ENCODE measurements at places on chromosomes 2 and 18.

DNA sequence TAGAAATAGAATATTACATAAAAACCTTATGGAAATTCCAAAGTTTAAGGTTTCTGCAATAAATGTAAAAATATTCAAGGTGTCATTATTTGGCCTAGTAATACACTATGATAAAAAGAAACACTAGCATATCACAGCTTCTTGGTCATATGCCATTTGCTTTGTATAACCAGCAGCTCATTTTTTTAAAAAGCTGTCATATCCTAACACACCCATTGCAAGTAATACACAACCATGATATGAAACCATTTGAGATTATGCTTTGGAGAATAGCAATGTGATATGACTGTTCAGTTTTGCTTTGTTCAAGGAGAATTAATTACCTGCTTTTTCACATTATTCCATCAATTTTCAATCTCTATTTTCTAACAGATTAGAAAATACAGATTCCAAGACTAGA is 149.0 kb downstream of the IKZF2 start:
- no peak for DNase-seq

DNA sequence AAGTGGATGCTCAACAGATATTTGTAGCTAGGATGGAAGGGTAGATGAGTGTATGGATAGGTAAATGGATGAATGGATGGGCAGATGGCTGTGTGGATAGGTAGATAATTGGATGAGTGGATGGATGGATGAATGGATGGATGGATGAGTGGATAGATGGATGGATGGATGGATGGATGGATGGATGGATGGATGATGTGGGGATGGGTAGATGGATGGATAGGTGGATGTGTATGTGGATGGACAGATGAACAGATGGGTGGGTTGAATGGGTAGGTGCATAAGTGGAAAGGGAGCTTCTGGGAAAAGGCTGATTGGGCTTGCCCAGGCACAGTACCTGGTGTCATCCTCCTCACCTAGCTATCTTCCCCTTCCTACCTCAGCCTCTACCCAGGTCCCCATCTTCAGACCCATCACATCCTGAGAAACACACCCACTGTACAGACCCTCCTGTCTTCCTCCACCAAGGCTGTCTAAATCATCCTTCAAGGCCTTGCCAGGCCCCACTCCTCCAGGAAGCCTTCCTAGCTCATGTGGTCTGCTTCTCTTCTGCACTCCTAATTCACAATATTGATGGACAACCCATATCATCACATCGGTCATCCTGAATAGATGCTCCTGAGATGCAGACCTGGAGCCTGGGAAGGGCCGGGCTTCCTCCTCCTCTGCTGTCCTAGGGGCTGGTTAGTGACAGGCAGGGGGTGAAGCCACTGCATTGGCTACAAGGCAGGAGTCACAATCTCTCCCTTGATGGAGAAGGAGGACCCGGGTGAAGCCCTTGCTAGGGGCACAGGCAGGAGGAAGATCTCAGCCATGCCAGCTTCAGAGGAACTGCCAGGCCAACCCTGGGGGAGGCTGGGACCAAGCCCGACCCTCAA is 49.4 kb downstream of the SMAD7 start:
- no peak for DNase-seq

- no peak for DNase-seq
Observed at GRCh38 chr2:240886023-240886565, 9.9 kb downstream of the MAB21L4 start.

DNA sequence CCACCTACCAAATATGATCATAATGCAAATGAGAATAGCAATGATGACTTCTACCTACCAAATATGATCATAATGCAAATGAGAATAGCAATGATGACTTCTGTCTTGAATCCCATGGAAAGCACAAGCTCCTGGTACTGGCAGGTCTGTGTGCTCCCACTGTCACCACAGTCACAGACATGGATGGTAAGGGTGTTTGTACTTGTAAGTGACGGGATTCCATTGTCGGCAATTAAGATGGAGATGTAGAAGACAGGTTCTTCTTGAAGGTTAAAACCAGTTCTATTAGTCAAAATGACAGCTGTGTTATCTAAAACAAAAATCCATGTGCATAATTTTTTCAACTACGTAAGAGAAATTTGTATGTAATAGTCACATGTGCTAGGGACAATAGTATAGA is 95.0 kb downstream of the CDH19 start:
- no peak for DNase-seq

GRCh38 chr2:47056374-47056773 is 98.7 kb downstream of the STPG4 start:
- DNase-seq, result peak; percentile 39

GRCh38 chr18:8762968-8763367 is 57.6 kb downstream of the MTCL1 start:
- DNase-seq, result no peak

- DNase-seq, result no peak
Observed at GRCh38 chr18:48979944-48980890, 29.5 kb upstream of the SMAD7 start.

DNA sequence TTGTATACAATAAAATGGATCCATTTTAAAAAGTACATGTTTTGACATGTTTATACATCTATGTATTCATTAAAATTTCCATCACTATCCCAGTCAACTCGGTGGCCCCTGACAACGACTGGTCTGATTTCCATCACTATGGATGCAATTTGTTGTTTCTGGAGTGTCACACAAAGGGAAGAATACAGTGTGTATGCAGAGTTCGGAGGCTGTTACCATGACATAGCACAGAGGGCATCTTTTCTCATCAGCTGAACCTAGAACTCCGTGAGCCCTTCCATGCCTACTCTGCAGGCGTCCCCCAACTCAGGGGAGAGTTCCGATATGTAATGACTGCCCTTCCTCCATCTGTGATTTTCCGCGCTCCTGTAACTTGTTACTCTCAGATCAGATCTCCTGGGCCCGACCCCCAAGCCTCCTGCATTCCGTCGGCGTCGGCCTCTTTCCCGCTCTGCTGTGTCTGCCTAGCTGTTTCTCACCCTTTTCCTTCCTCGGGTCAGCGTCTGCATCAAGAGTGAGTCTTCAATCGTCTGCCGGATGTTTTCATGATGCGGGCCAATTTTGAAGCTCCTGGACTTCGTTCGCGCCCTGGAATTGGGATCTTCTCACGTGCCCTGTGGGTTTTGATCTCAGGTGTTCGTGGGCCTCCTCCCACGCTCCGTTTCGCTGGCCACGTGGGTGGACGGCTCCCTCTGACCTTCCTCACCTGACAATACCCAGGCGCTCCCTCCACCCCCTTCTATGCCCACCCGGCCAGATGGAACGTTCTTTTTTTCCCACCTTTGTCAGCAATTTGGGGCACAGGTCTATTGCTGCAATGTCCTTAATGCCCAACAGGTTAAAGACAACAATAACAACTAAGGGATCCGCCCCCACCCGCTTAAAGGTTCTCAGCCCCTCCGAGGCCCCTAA is 161.0 kb downstream of the TWIST2 start:
- DNase-seq, result no peak

GRCh38 chr2:98571121-98571701 is 37.1 kb downstream of the COA5 start:
- no peak for DNase-seq

- DNase-seq, result no peak
Observed at GRCh38 chr2:62604336-62604735, 98.3 kb upstream of the TMEM17 start.

GRCh38 chr2:97673182-97673914 is 3.8 kb downstream of the C2orf92 start:
- DNase-seq, result no peak

DNA sequence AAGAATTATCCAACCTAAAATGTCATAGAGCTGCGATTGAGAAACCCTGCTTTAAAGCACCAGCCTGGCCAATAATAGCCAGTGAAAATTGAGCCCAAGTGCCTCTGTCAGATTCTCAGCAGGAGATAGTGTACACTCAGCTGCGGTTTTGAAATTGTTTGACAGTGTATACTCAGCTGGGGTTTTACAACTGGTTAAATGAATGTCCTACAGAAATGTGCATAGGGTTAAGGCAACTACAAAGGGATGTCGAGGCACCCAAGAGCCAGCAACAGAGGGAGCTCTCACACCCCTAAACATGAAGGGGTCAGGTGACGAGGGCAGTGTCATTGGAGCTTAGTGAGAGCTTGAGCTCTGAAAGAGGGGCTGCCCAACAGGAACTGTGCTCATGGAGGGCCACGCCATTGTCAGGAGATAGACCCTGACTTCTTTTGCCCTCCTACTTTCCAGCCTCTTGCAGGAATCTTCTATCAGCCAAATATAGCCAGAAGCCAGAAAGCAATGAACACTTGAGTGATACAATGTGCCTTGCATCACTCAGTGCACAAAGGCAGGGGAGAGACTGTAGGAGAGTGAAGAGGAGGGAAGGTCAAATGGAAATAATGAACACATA is 15.1 kb downstream of the ACTG2 start:
- DNase-seq, result no peak

- no peak for DNase-seq
Observed at GRCh38 chr2:237967463-237967951, 693 bp downstream of the UBE2F start.

DNA sequence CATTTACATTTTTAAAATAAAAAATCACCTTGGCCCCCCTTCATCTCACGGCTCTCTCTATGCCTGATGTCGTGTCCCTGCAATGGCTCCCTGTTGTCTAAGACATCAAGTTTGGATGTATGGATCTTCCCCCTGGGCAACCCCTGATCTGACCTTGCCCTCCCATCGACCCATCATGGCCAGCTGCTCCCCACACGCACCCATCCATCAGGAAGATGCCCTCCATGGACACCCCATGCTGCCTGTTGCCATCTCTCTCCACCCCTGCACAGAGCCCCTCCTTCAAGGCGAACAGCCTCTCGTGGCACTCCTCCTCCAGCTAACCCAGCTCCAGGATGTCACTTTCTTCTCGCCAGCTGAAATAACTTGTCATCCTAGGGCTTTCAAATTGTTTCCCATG is 59.5 kb downstream of the DPYSL5 start:
- no peak for DNase-seq

DNA sequence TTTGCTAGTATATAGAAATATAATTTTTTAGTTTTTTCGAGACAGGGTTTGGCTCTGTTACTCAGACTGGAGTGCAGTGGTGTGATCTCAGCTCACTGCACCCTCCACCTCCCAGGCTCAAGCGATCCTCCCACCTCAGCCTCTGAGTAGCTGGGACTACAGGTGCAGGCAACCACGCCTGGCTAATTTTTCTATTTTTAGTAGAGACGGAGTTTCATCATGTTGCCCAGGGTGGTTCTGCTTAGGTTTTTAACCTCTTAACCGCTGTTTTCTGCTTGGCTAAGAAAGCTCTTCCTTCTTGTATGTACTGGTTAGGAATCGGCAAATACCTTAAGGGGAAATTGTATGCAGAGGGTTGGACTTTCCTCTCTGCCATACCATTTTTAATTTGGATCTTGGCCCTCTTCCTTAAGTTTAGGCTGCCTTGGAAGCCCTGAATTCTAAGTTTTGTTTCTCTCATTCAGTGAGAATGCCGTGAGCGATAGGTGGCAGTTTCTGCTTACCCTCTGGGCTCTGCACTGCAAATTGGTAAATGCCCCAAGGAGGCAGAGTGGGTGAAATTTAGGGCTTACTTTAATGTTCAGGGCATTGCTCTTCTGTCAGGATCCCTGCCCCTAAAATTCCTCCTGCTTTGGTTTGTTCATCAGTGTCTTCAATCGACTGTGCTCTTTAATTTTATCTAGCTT is 32.3 kb downstream of the EML6 start:
- no peak for DNase-seq

DNA sequence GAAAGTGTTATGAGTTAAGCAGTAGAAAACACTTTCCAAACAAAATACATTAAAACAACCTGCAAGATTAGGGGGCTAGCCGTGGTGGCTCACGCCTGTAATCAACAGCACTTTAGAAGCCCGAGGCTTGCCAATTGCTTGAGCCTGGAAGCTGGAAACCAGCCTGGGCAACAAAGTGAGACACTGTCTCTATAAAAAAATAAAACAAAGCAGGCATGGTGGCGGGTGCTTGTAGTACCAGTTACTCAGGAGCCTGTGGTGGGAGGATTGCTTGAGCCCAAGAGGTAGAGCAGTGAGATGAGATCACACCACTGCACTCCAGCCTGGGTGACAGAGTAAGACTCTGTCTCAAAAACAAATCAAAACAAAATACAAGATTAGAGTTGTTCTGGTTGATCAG is 208.3 kb downstream of the ERBB4 start:
- peak; percentile 49 for DNase-seq

- no peak for DNase-seq
Observed at GRCh38 chr2:159714247-159714930, 2.1 kb downstream of the MARCHF7 start.

GRCh38 chr2:68463287-68463877 is 3.7 kb downstream of the FBXO48 start:
- peak; percentile 23 for DNase-seq

DNA sequence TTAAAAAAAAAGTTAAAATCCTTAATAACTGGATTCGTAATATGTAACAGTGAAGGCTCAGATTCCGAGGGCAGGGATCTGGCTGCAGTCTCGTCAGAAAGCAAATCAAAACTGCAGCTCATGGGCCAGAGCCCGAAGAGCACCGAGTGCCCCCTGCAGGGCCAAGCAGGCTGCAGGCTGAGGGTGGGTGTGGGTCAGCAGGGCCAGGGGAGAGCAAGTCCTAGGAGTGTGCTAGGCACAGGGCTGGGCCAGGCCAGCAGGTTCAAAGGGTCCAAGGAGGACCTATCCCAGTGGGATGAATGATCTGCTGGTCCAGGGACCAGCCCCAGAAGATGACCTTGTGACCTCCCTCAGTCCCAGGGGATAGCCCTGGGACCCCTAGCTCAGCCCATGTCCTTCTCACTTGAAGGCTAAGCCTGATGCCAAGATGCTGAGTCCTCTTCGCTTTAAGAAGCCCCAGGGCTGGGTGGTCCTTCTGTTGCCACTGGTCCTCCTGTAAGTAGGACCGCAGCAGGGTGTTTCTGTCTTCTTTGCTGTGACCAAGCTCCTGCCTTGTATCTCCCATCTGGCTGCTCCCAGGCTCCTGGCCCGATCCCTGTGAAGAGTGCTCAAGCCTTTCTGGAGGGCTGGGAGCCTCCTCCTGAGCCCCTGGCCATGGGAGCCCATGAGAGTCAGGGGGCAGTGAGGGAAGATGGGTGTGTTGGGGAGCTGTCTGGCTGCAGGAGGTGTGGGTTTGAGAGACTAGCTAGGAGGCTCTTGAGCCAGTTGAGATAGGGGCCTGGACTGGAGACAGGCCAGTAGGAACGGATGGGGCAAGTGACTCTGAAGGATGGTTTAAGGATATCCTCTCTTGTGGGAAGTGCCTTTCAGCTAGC is 150.7 kb downstream of the DYSF start:
- no peak for DNase-seq

DNA sequence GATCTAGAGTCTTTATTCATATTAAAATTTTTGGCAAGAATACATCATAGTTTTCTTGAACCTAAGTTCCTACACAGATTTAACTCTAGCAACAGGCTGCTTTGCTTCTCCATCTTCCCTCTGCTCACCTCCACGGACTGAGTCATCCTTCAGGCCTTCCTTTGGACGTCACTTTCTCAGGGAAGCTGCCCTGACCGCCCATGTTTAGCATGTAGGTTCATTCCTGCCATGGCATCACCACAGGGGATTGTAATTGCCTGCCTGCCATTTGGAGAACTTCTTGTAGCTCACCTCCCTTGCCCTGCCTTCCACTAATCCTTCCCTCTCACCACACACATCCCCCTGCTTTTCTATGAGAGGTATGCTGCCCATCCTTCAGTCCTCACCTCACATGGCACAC is 43.9 kb upstream of the B3GNT2 start:
- DNase-seq, result no peak

- DNase-seq, result no peak
Observed at GRCh38 chr18:72871091-72871490, 3.3 kb upstream of the NETO1 start.

Data from DMS 273 treated with DMSO at 0.1 percent for 48 hours (cell line).